ENCODE measurements at places on chromosomes 3 and 15.
A peak's percentile ranks its signal among the peaks of the same experiment; 100 is the strongest.

GRCh38 chr15:34014556-34014955 lies 24.4 kb downstream of the AVEN start:
- no peak for DNase-seq

GRCh38 chr3:190131329-190131728 lies 10.6 kb upstream of the P3H2 start:
- no peak for DNase-seq

DNA sequence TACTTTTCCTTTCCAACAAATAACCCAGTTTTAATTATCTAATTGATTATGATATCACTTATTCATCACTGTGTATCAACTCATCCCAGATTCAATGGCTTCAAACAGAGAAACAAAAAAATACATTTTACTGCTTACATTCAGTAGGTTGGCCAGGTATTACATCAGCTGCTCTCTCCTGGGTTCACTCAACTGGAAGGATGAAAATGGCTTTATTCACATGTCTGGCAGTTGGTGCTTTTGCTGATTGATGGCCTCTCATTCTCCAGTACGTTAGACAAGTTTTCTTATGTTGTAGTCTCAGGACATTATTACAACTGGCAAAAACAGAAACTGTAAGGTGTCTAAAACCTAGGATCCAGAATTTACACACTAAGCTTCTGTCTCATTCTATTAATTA lies 811.0 kb upstream of the ALCAM start:
- no peak for DNase-seq

DNA sequence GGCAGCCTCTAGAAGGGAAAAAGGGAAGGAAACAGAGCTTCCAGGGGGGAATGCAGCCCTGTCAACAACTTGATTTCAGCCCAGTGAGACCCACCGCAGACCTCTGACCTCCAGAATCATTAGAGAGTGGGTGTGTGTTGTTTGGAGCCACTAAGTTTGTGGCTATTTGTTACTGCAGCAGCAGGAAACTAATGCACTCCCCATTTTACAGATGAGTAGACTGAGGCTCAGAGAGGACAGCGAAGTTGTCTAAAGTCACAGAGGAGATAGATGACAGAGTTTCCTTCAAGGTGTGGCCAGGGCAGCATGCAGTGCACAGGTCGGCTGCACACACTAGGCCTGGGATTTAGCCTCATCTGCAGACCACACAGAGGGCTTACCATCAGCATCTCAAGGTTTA lies 81.8 kb upstream of the ALDH1L1 start:
- DNase-seq: no peak

GRCh38 chr3:5319454-5319853 lies 131.9 kb downstream of the EDEM1 start:
- no peak for DNase-seq

GRCh38 chr15:52294881-52295420 lies 653 bp downstream of the MYO5C start:
- no peak for DNase-seq

DNA sequence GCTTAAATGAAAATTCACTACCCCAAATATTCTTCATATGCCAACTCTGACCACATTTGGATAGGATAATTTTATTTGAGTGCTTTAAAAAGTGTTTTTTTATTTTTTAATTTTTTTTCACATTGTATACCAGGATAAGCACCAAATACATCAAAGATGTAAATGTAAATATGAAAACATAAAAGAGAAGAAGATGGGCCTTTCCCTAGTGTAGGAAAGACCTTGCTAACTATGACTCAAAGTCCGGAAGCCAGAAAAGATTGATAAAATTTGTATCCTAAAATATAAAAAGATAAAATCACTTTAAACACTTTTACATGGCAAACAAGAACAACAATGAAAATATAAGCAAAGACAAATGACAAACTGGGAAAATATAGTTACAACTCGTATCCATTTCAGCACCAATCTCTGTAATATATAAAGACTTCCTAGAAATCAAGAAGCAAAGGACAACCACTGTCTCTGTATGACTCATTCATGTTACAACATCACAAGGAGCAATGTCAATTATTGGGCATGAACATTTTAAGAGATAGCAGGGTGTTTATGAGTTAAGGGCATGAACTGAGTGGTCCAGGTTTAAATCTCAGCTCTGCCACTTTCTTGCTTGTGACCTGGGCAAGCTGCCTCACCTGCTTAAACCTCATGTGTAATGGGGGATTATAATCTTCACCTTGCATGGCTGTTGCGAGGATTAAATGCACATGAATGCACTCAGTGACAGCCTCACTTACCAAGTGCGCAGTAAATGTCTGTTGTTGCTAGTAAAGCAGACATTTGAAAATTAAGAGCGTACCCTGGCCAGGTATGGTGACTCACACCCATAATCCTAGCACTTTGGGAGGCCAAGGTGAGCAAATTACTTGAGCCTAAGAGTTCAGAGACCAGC lies 25.3 kb upstream of the ARHGEF3 start:
- DNase-seq: no peak

GRCh38 chr3:30657914-30658313 lies 51.5 kb downstream of the TGFBR2 start:
- DNase-seq: no peak

DNA sequence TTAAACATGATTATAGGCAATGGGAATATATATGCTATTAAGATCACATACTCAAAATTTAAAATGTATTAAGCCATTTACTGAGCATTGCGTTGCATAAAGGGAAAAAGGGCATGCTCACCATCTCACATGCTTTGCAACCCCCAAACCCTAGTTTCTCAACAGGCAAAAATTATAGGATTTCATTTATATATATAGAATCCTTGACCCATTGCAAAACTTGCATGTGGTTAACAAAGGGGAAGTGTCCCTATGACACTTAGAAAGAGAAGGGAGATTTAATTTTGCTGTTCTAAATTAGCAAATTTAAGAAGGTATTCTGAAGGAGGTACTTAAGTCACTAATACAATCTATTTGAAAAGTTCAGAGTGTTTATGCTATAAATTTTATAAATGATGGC lies 837.8 kb downstream of the DIPK2A start:
- DNase-seq: no peak

GRCh38 chr3:98556164-98557130 lies 24.7 kb downstream of the GPR15 start:
- no peak for DNase-seq

DNA sequence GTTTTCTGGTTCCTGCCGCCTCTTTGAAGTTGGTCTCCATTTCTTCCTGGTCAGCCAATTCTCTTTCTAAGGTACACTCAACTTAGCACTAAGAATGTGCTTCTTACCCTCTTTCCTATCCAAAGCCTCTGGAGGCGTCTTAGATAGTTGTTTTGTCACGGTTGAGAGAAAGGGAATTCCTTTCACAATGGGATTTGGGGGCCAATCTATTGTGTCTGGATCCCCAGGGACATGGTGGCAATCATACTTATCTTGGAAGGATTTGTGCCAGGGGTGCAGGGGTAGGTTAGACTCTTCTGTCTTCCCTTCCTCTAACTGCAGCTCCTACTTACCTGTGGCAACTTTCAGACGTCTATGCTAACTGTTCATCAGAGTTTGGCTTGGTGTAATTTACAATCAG lies 287.1 kb downstream of the SOX2 start:
- no peak for DNase-seq

- no peak for DNase-seq
Measured at GRCh38 chr3:136381051-136381450, 130.9 kb downstream of the PCCB start.

- no peak for DNase-seq
Measured at GRCh38 chr3:69299344-69299743, 86.5 kb downstream of the FRMD4B start.

GRCh38 chr3:152258448-152259393 lies 10.0 kb upstream of the MBNL1 start:
- peak; percentile 38 for DNase-seq

- DNase-seq: no peak
Measured at GRCh38 chr3:113764698-113765097, 17.9 kb downstream of the ATP6V1A start.

- DNase-seq: no peak
Measured at GRCh38 chr3:29720665-29721064, 439.8 kb downstream of the RBMS3 start.

GRCh38 chr3:47884603-47885002 lies 81.7 kb downstream of the DHX30 start:
- DNase-seq: no peak

DNA sequence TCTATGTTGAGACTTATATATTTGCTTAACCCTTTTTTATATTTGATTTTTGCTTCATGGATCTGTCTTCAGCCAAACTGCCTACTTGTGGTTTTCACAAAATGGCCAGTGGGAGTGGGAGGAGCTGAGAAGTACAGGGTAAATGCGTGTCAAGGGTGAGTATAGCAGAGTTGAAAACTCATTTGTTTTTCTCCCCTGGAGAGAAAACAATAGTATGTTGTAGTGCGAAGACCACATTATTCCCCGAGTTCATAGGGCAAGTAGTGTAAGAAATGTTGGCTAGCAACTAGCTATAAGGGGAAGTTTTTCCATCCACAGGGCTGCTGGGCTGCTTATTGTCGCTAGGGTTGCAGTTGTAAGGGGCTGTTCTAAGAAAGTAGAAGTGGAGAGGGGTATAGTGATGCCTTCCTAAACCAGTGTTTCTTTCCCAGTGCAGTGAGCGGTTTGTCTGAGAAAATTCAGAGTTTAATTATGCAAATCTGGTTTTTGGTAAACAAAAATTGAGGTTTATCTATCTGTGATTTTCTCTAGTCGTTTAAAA lies 153.8 kb upstream of the AZI2 start:
- no peak for DNase-seq

GRCh38 chr15:39192979-39193560 lies 387.8 kb upstream of the THBS1 start:
- DNase-seq: no peak

DNA sequence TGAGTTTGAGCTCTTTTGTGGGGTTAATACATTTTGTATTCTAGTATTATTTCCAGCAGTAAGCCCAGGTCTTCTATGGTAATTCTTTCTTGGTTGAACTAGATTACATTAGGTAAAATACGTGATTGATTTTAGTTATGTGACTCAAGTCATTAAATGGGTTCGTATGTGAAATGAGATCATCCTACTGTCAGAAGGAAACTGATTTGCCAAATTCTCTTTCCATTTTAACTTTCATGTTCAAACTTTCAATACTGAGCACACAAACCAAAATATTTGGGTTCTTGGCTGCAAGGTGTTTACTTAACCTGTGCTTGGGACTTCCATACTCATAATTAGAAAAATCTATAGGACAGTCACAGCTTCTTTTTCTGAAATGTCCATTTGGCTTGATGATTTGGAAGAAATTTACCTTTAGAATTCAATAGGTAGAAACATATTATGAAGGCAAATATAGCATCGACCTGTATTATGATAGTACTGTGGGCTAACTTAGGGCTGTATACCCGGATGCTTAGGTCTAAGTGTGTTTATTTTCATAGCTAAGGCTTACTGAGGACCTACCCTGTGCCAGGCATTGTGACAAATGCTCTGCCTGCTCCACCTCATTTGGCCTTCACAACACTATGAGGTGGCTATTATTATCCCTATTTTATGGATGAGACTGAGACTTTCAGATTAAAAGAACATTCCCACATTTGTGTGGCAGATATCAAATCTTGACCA lies 631.8 kb upstream of the GRM7 start:
- DNase-seq: no peak

- peak; percentile 31 for DNase-seq
Measured at GRCh38 chr15:77455696-77456321, 35.1 kb downstream of the HMG20A start.

DNA sequence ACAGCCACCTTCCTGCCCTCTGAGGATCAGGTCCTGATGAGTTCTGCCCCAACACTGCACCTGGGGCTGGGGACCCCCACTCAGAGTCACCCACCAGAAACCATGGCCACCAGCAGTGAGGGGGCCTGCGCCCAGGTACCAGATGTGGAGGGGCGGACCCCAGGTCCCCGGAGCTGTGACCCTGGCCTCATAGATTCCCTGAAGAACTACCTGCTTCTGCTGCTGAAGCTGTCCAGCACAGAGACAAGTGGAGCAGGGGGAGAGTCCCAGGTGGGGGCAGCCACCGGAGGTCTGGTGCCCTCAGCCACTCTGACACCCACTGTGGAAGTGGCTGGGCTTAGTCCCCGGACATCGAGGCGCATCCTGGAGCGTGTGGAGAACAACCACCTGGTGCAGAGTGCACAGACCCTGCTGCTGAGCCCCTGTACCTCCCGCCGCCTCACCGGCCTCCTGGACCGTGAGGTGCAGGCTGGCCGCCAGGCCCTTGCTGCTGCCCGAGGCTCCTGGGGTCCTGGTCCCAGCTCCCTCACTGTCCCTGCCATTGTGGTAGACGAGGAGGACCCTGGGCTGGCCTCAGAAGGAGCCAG lies 27.0 kb upstream of the SLC28A1 start:
- no peak for DNase-seq

DNA sequence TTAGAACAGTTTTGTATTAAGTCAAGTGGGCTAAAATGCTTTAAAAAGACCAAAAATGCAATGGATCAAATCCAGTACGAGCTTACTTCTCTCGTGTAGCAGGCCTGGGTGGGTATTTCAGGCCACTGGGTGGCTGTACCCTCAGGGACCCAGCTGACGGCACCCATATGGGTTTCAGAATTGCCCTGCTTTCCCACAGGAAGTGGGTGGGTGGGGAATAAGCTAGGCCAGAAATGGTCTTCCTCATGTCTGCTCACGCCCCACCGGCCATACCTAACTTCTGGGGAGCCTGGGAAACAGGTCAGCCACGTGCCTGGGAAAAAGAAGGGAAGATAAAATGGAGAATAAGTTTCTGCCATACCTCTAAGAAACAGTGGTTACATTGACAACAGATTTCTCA lies 20.3 kb downstream of the GPR160 start:
- DNase-seq: no peak

- DNase-seq: no peak
Measured at GRCh38 chr15:85704720-85705429, 89.8 kb downstream of the KLHL25 start.

GRCh38 chr3:3315846-3316245 lies 136.4 kb upstream of the CRBN start:
- no peak for DNase-seq

DNA sequence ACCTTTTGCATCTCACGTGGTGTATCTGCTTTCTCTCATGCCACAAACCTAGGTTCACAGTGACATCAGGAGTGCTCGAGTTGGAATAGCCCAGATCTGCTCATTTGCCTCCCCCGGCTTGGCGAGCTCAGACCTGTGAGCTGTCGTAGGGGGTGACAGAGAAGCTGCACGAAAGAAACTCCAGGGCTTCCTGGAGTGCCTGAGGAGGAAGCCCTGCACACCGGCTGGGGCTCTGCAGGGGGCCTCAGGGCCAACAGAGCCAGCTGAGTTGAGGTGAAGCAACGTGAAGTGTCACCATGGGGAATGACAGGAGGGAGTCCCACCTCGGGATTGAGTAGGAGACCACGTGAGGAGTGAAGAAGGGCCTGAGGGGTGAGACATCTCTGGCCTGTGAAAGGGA lies 62.5 kb downstream of the RPN1 start:
- no peak for DNase-seq

GRCh38 chr3:194447161-194447560 lies 39.6 kb downstream of the ATP13A3 start:
- DNase-seq: no peak

DNA sequence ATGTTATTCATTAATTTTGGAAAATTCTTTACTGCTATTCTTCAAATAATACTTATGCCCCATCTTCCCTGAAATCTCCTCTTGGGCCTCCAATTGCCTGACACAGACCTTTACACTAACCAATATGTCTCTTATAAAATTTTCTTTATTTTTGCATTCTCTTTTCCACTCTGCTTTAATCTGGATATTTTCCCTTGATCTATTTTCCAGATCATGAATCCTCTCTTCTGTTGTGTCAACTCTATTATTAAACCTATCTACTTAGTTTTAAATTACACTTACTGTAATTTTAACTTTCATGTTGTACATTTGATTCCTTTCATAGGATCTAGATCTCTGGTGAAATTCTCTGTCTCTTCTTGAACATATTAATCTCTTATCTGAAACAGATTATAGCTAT lies 278.7 kb downstream of the FHIT start:
- no peak for DNase-seq

Measured in left hindlimb (tissue), 1 donor.